ENCODE measurements at places on chromosomes 2 and 18.

GRCh38 chr18:66603941-66604627 lies at the start of gene CDH19:
CDH19 (minus strand) TSS chr18:66604090; CDS start chr18:66572204, 31,886 bp downstream.
- no peak for DNase-seq

DNA sequence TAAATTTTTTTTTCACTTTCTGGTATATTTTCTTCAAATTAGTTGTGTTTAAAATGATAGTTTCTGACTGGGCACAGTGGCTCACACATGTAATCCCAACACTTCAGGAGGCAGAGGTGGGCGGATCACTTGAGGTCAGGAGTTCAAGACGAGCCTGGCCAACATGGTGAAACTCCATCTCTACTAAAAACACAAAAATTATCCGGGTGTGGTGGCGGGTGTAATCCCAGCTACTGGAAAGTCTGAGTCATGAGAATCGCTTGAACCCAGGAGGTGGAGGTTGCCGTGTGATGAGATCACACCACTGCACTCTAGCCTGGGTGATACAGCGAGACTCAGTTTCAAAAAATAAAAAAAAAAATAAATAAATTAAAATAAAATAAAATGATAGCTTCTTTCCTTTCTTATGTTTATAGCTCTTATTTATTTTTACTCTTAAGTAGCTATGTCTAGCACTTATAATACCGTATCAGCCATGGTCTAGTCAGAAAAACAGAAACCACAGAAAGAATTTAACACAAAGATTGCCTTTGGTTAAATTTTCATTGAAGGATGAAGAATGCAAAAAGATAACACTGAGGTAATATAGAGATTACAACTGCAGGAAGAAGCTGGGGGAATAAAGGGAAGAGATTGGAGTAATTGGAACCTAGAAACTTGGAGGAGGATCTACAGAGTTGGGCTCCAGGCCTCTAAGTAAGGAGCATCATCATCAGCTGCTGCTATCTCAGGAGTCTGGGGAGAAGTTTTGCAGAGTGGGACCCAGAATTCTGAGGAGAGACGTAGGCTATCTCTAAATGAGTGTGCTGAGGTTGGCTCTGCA lies 54.7 kb upstream of the MBOAT2 start:
- no peak for DNase-seq

DNA sequence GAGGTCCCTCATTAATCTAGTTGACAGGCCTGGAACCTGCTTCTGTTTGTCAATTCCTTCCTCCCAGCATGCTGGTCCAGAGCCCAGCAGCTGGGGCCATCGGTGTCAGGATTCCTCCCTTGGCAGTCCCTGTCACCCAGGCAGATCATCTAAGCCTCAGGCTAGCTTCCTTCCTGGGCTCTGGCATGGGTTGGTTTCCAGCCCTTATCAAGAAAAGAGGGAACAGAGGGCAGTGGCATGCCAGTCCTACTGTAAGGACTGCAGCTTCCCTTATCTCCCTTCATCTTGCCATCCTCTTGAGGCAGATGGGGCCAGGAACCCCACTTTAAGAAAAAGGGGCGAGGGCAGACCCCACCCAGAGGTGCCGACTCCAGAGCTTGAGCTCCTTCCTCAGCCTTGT lies 10.9 kb upstream of the KCNK3 start:
- DNase-seq = no peak

GRCh38 chr18:64799376-64799775 lies 650.5 kb upstream of the LINC00305 start:
- no peak for DNase-seq

GRCh38 chr2:50346629-50347357 lies 685.1 kb downstream of the NRXN1 start:
- no peak for DNase-seq

All from NCI-H1105 treated with DMSO at 0.1 percent for 48 hours (cell line).